Stromal cell of bone marrow (primary cell): ENCODE measurements at places on chromosomes 5 and 9.
A peak's percentile ranks its signal among the peaks of the same experiment; 100 is the strongest.

GRCh38 chr5:33641744-33642505, 201.2 kb downstream of the TARS1 start:
- peak; percentile 69 for DNase-seq

DNA sequence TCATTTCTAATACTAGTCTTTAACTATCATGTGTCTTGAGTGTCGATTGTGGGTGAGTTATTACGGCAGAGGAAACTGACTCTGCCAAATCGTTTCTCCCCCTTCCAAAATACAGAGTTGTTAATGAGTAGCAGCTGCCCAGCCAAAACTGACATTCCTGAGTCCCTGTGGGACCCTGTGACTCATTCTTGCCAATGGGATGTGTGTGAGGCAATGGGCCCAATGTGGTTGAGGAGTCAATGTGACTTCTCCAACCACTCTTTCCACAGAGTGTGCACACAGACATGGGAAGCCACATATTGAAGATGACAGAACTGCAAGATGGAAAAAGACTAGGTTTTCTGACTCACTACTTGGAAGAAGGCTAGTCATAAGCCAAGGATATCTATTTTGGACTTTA, 434.7 kb downstream of the DTWD2 start:
- DNase-seq: peak; percentile 100

GRCh38 chr5:154368041-154368800, 77.6 kb upstream of the SAP30L start:
- DNase-seq: peak; percentile 87

DNA sequence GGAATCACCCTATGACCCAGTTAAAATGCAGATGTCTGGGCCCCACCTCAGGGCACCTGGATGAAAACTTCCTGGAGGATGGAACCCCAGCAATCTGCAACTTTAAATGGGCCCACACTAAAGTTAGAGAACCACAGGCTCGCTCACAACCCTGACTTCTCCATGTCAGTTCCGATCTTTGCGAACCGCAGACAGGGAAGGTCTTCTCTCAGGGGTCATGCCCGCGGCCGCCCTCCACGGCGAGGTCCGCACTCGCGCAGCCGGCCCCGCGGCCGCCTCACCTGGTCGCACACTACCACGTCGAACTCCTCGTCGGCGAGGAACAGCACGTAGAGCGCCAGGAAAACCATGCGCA, 499 bp downstream of the ALG2 start:
- DNase-seq: no peak

DNA sequence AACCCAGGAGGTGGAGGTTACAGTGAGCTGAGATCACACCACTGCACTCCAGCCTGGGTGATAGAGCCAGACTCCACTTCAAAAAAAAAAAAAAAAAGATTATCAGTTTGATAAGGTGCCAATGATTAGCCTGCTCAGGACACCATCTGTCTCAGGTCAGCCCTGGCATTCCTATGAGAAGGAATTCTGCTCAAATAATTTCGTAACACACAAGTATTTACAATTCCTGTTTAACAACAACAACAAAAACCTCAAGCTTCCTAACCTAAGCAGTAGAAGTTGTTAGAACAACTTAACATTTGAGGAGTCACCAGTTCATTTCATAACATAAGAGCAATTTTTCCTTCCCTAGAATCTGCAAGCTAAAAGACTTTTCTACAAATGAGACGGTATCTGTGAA, 85.0 kb downstream of the LHFPL2 start:
- DNase-seq: no peak

DNA sequence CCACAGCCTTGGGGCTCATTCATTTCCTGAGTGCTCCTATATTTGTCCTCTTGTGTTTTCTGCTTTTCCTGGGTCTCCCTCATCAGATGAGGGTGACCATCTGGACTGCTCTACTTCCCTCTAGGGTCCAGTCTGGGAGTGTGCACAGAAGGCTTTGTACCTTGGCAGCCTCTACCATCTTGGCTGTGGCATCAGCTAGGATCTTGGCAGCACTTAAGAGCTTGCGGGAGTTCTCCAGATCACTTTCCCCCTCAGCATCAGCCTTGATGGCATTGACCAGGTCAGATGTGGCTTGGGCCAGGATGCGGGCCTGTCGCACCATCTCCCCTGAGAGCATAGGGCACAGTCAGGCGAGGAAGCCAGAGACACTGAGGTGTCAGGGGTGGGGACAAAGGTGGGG, 15.8 kb downstream of the TLN1 start:
- no peak for DNase-seq
